ENCODE measurements at places on chromosomes 11 and 22. TPM values are rescaled to one million over a fixed set of nuclear protein-coding genes. Genes with fewer than 3 reads are reported as not detected.

Gene SCUBE1
- total RNA-seq, result 0.04 TPM

Gene MAP6
- total RNA-seq, result 0.56 TPM

Gene TRIM51
- total RNA-seq, result not detected

Gene APOBEC3G
- total RNA-seq, result 1.0 TPM

Gene SLC37A2
- total RNA-seq, result 1.7 TPM

Gene SLC22A25
- total RNA-seq, result not detected

Gene OLFML1
- total RNA-seq, result 2.1 TPM

Gene SLC6A5
- not detected for total RNA-seq

GRCh38 chr11:87942786-87943185, 232.5 kb downstream of the RAB38 start:
- H3K27me3 ChIP-seq, result no peaks in the 10 kb centered on the region
- H3K27ac ChIP-seq, result no peak overlapping the region
- H3K4me3 ChIP-seq, result no peak overlapping the region
- DNase-seq, result no peak
- H3K36me3 ChIP-seq, result no peaks in the 10 kb centered on the region
- no peaks in the 10 kb centered on the region for H3K4me1 ChIP-seq

DNA sequence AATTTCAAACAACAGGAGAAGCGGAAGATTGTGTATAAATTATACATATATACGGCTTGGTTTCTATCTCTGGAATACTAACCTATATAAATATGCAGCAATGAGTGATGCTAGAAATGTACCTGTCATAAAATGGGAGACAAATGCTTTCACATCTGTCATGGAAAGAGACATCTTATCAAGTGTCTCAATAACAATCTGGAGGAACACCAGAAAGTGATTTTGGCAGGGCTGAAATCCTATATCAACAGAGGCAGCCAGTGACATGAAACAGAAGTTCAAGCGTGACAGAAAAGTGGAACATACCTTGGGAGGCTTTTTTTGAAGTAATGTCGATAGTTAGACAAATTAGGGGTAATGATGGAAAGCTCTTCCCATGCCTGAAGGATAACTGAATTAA, 834.6 kb downstream of the JRKL start:
- no peaks in the 10 kb centered on the region for H3K27me3 ChIP-seq
- H3K36me3 ChIP-seq, result no peaks in the 10 kb centered on the region
- DNase-seq, result no peak
- no peaks in the 10 kb centered on the region for H3K4me1 ChIP-seq

- H3K4me1 ChIP-seq, result no peaks in the 10 kb centered on the region
- no peak overlapping the region for H3K27ac ChIP-seq
- no peak overlapping the region for H3K4me3 ChIP-seq
Observed at GRCh38 chr22:45838305-45838887, 138.6 kb downstream of the WNT7B start.

DNA sequence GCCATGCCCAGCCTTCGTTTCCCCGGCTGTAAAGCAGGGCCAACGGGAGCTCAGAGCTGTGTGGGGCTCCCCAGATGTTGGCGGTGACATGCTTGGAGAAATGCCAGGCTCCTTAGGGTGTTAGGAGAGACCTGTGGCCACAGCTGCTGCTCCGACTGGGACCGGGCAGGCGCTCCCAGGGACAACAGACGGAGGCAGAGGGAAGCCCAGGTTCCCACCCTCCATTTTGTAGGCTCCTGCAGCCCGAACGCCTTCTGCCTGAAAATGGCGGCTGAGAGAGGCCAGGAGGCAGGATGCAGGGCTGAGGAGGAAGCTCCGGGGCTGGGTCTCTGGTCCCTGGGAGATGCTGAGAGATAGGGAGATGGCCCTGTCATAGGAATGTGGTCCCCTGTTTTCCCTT, 10.0 kb downstream of the CD6 start:
- H3K36me3 ChIP-seq, result no peaks in the 10 kb centered on the region
- H3K4me1 ChIP-seq, result no peaks in the 10 kb centered on the region
- no peaks in the 10 kb centered on the region for H3K27me3 ChIP-seq
- no peak overlapping the region for H3K27ac ChIP-seq
- DNase-seq, result no peak
